Activated CD4-positive, CD25-positive, alpha-beta regulatory T cell treated with anti-CD3 and anti-CD28 coated beads, Interleukin-2, amount 50 U/mL, for 16 hours (primary cell): ENCODE measurements at places on chromosomes 4 and X.

DNA sequence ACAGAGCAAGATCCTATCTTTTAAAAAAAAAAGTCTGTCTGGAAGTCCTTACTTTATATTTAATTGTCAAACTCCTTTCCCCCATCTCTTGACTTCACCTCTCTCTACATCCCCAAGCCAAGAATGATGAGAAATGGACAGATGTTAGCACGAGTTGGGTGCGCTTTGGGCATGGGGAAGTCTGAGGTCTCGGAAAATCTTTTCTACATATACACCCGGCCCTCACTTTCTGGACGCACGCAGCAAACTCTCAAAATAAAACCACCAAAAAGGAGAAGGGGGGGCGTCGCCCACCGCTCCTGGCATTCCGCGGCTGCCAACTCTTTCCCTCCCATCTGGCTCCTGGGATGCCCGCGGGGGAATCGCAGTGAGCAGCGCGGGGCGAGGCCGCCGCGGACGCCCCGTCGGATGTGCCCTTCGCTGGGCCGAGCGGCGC is 756 bp downstream of the IGFBP7 start:
- DNase-seq = no peak

GRCh38 chr4:56653461-56654237 is 27.4 kb downstream of the HOPX start:
- DNase-seq = no peak

GRCh38 chrX:42385730-42386129 is 392.2 kb downstream of the PPP1R2C start:
- no peak for DNase-seq

DNA sequence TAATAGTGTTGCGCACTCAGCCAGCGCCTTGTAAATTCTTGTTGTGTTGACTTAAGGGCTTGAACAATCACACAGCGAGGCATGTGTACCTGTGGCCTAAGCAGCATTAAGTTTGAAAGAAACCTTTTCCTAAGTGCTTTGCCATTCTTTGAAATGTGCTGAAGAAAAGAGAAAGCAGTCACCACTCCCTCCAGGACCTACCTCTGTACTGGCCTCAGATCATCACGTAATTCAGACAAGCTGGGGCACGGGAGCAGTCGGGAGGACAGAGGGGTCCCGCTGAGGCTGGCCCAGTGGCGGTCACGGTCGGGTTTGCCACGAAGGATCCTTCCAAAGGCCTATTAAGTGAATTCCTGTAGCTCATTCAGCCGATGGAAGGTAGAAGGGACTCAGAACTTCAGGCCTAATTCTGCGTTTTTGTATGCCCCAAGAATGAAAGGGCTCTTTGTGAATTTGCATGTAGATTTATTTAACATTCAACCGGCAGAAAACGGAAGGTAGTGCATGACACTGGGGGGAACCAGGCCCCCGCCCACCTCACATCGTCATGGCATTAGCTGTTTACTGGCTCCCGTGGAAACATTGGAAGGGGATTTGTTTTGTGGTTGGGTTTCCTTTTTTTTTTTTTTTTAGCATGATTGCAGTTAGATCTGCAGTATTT is 106.3 kb downstream of the TRAPPC11 start:
- no peak for DNase-seq

GRCh38 chr4:67522851-67523671 is 22.2 kb downstream of the CENPC start:
- DNase-seq = no peak

DNA sequence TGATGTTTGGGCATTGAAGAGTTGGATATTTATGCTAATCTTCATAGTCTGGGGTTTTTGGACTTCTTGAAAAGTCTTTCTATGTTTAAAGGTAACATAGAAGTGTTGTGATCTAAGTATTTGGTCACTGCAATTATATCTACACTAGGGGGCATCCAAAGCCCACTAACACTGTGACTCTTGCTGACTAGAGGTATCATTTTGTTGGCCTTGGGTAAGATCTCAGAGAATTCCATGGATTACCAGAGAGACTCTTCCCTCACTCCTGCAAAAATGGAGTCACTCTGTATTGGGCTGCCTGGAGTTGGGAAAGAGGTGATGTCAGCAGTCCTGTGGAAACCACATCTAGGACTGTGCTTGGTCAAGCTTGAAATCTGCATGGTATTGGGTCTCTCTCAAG is 1077.6 kb downstream of the FAM133A start:
- DNase-seq = no peak

GRCh38 chr4:114108869-114109268 is 129.4 kb upstream of the ARSJ start:
- no peak for DNase-seq

DNA sequence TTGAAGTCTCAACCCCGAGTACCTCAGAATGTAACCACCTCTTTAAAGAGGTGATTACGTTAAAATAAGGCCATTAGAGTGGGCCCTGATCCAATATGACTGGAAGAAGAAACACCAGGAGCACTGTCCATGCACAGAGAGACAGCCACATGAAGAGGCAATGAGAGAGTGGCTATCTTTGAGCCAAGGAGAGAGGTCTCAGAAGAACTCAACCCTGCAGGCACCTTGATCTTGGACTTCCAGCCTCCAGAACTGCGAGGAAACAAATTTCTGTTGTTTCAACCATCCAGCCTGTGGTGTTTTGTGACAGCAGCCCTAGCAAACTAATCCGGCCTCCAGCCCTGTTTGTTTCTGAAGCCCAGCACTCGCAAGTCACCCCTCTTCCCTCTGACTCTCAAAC is 46.3 kb upstream of the ADGRG2 start:
- DNase-seq = no peak

DNA sequence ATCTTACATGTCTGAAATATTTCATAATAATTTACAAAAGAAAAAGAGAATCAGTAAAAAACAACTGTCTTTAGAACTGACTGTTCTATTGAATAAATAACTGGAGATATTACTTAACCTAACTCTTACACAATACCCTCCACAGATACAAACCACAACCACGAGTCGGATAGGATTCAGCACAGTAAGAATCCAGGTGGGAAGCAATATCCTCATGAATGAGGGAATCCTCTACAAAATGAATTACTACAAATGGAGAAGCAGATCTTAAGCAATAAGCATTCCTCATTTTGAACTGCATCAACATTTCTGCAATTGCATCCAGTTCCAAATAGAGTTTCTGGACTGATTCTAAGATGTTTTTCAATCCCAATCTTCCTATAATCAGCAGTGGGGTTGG is 227.1 kb downstream of the SH2D1A start:
- DNase-seq = no peak

DNA sequence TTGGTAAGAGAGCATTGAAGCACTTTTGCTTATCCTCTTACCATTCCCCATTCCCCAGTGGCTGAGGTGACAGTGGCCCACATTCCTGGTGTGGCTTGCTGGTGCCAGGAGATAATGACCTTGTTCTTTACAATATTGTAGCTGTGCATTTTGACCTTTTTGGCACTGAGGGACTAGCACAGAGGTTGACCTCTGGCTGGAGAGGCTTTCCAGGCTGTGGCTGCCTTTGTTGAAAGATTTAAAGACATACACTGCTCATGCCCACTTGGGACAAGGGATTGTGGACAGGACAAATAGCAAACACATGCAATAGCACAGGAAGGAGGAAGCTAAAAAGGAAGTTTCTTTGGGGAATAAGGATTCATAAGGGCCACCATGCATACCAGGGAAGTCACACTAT is 65.4 kb downstream of the ARHGEF9 start:
- DNase-seq = no peak

- DNase-seq = no peak
Observed at GRCh38 chrX:46803140-46803539, 33.7 kb upstream of the RP2 start.

DNA sequence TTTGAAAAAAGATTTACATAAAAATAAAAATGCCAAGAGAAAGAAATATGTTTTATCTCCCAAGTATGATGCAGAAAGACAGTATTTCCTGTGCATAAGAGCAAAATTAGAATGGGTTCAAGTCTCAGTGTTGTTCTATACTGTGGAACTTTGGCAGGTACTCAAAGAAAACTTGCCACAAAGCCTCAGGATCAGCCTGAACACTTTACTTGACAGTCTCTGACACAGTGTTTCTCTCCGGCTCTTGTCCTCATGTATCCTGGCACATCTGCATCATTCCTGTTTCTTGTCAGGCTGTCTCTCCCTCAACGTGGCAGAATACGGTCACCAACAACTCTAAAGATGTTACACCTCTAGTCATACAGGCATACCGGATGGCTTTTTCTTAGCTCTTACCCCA is 273.7 kb downstream of the ARHGAP24 start:
- DNase-seq = no peak

DNA sequence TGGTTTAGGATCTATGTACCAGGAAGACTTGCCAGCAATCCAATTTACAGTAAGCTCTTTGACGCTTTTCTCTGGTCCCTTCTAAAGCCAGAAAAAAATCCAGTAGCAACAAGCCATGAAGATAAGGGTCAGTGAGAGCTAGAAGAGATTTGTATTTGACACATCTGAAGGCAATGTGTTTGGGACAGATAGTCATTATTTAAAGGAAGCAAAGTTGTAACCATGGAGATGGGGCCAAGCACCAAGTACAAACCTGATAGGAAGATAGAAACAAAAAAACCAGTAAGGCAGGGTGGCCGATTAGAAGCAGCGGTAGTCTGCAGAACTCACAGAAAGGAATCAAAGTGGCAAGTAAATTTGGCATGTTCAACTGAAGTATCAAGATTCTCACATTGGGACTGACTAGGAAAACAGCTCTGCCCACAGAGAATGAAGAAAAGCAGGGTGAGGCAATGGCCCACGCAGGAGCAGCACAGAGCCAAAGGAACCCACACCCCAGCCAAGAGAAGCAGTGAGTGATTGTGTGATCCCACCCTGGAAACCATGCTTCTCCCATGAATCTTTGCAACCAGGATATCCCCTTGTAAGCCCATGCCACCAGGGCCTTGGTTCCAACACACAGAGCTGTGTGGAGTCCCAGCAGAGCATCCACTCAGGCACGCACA is 12.9 kb upstream of the C4orf54 start:
- no peak for DNase-seq

GRCh38 chrX:128800138-128800537 is 723.2 kb downstream of the SMARCA1 start:
- DNase-seq = no peak

GRCh38 chrX:12961196-12961718 is 13.7 kb upstream of the TMSB4X start:
- no peak for DNase-seq

DNA sequence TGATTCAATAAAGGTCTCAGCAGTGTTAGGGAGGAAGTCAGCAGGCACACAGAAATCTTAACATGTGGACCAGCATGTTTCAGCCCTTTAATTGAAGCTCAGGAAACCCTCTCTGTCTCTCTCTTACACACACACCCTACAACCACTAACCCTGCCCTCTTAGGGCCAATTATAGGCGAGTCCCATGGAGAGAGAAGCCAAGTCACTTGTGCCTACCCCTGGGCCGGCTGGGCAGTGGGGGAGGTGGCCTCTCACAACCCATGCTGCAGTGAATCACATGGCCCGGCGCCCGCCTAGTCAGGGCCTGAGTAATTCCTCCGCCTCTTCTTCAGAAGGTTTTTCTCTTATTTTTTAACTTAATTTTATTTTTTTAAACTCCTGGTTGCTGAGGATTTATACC is 3.7 kb downstream of the FGD1 start:
- DNase-seq = no peak

DNA sequence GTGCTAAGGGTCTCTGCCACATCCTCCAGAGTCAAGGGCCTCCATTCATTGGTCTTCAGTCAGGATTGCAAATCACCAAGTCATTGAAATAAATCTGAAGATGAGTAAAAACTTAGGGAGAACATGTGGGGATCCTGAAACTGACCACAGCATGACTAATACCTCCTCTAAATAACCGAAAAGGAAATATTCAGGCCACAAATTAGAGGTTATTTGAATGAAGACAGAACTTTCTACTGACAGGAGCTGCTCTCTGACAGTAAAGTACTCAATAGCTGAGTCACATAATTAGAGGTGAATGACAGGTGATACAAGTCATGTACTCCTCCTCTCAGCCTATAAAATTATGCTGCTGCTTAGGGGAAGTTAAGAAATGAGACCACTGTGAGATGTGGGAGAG is 240.2 kb upstream of the F9 start:
- no peak for DNase-seq

DNA sequence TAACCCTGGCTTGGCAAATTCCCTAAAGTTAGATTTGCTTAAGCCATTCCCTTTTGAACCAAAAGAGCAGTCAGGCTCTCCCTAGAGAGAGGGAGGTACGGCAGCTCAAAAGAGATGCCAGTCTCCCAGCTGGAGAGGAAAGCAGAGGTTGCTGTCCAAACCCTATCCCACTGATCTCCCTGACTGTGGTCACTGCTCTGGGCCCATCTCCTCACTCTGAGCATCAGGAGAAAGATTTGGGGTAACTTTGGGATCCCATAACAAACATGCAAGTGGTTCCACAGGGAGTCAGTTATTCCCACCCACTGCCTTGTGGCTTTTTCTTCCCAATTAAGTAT is 17.1 kb downstream of the ACSL1 start:
- DNase-seq = no peak

DNA sequence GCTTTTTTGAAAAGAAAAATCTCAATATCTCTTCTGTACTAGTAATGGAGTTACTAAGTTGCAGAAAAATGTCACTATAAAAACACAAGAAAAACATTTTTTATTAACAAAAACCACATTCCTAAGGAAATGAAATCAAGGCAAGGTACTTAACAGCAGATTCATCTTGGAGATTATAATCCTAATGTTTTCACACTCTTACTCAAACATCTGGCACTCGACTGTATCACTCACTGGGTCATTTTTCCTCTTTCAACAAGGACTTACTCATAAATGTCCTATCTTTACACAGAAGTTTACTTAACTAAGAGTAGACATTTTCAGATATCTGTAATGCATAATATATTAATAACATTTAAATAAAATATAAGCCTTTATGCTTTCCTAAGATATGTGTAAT is 216.6 kb downstream of the NR3C2 start:
- no peak for DNase-seq

GRCh38 chr4:185504098-185505047 is 30.9 kb downstream of the PDLIM3 start:
- no peak for DNase-seq
